Renal pelvis (tissue), 12 donors: ENCODE measurements at places on chromosomes 7 and 10.
A peak's percentile ranks its signal among the peaks of the same experiment; 100 is the strongest.

DNA sequence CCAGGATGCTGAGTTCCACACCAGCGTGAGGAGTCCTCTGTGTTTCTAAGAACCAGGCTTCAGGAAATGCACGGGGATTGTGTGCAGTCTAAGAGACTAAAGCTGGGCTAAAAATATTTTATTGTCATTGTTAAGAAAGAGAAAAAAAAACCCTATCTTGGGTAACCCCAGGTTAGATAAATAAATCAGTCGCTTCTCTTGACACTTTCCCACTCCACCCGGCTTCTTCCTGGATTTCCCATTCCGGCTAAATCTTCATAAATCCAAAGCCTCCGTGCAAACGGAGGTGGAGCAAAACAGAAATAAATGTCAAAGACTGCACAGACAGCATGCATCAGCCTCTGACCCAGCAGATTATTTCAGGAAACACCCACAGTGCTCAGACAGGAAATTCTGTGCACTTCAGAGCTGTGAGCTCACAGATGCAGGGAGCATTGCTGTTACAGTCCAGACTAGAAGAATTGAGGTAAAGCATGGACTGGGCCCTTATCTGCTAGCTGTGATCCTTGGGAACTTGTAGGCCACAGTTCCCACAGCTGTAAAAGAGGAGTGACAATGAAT is 44.8 kb upstream of the GRID1 start:
- no peak for DNase-seq

- no peak for DNase-seq
Measured at GRCh38 chr7:140447841-140448240, 31.5 kb downstream of the MKRN1 start.

- DNase-seq: no peak
Measured at GRCh38 chr7:99557940-99558305, 519 bp upstream of the ZNF655 start.

GRCh38 chr7:77538281-77539212 is 1.5 kb downstream of the PTPN12 start:
- DNase-seq: peak; percentile 83

GRCh38 chr10:118783776-118784545 is 29.2 kb upstream of the CACUL1 start:
- DNase-seq: no peak

DNA sequence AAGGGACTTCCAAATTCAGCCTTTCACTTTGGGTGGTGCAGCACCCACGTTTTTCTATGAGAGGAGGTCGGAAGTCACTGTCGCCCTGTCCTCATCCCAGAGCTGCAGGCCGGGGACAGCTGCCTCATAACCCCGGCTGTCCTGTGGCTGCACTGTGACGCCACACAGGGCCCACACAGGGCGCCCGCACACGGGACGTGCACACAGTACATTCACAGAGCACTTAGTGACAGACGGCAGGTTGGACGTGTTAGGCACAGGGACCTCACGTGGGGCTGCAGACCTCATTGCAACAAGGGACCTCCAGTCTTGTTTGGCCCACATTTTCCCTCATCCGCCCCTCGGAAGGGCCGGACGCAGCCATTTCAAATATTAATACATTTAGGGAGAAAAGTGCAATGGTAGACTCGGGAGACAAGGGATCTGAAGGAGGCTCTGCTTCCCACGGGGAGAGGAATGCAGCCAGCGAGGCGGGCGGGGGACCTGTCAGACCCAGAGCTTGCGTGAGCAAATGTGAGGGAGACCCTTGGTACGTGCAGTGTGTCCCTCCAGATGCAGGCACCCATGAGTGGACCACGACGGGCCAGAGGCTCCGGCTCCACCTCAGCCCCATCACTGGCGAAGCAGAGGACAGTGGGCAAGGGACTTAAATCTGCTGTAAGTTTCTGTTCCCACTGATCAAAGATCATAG is 86.7 kb downstream of the VOPP1 start:
- no peak for DNase-seq

- DNase-seq: no peak
Measured at GRCh38 chr10:47438857-47439474, 44.9 kb downstream of the ANXA8 start.

GRCh38 chr7:150847536-150847935 is 4.8 kb upstream of the AOC1 start:
- no peak for DNase-seq

DNA sequence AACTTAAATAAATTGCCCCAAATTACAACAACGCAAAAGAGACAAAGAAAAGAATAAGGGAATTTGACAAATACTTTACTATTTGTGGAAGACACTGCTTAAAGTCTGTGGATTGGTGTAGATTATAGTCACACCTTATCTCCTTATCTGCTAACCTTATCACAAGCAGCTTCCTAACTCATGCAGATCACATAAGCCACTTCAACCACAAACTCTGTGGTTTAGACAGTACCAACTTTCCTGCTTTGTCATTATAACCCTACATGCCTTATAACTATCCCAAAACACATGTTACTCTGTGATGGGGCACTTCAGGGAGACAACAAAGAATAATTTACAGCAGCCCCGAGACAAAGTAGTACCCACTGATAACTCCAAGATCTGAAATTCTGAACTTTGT is 41.5 kb upstream of the PPP3CB start:
- no peak for DNase-seq
